ENCODE measurements at places on chromosomes 1 and 21.
A peak's percentile ranks its signal among the peaks of the same experiment; 100 is the strongest.

GRCh38 chr1:12339811-12340543 lies 110.1 kb downstream of the VPS13D start:
- DNase-seq, result no peak

DNA sequence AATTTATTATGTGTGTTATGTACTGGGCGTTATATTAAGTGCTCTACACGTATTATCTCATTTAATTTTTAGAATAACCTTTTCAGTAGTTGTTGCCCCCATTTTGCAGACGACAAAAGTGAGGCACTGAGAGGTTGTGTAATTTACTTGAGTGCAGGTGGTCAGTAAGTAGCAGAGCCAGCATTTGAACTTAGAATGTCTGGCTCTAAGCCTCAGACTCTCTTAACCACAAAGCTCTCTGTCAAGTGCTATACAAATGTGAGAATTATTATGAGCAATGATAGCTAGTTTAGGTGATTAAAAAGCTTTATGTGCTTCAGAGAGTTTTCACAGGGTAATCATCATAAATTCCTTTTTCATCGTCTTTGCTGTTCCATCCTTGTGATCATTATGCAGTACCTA lies 96.3 kb upstream of the UBE2U start:
- DNase-seq, result no peak

GRCh38 chr1:77888781-77889642 lies 588 bp downstream of the NEXN start:
- DNase-seq, result peak; percentile 4

DNA sequence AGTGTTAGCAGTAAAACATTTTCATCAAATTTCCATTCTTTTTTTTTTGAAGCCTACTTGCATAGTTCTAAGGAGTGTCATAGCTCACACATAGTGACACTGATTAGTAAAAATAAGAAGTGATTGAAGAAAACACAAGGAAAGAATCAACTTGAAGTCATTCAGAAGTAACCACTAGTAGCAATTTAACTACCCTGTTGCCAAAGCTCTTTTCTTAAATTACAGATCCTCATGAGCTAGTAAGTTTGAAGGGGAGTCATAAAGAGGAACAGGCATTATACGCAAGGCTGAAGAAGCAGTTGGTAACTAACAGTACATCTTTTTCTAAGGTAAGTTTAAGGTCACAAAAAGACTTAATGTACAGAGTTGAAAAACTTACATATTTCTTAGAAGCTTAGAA lies 332.2 kb downstream of the CHRM3 start:
- no peak for DNase-seq

GRCh38 chr1:65002156-65002507 lies 35.8 kb upstream of the JAK1 start:
- no peak for DNase-seq

- DNase-seq, result no peak
Observed at GRCh38 chr1:65166572-65167305, 18.7 kb downstream of the AK4 start.

DNA sequence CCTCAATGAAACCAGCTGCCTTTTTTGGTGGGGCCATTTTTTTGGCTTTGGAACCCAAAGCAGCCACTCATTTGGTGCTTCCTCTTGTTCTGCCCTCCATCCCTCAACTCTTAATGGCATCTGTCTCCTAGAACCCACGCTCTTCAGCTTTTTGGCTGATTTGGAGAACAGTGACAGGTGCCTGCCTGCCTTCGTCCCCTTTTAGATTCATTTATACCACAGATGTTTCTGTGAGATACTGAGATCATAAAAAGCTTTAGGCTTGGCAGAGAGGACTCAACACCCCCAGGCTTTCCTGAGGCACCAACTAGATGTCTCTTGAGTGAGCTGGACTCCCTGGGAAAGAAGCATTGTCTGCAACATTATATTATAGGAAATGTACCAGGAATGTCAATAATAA lies 20.4 kb upstream of the YTHDF2 start:
- DNase-seq, result no peak

- no peak for DNase-seq
Observed at GRCh38 chr21:31930001-31930400, 57.2 kb downstream of the HUNK start.

DNA sequence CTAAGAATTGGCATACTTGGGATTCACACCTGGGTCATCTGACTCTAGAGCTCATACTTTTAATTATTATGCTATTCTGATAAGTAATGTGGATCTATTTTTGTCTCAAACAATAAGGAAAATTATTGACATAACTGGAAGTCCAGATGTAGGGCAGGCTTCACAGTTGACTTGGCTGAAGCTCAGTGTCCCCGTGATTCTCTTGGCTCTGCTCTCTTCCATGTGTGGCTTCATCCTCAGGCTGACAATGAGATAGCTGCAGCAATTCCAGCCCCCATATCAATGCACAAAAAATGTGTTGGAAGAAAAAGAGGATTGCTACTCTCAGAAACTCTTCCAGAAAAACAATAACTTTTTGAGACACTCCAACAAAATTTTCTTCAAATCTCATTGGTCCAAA lies 23.8 kb downstream of the HSD11B1 start:
- no peak for DNase-seq

GRCh38 chr21:42627527-42628289 lies 25.7 kb upstream of the PDE9A start:
- no peak for DNase-seq

DNA sequence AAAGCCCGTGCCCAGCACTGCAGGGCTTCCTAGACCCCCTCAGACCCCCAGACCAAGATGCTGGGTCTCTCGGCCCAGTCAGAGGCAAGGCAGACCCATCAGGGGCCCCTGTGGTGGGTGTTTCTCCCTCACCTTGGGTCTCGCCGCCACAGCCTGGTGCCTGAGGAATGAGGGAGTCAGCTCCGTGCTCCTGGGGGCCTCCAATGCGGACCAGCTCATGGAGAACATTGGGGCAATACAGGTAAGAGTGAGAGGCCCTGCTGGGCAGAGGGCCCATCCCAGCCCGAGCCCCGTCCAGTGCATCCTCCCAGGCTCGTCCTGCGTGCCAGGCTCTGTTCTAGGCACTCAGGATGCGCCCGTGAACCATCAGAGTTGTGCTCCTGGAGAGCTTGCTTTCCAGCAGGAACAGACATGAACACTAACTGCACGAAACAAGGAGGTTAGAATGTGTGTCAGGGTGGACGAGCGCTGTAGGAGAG lies 51.5 kb downstream of the KCNAB2 start:
- DNase-seq, result no peak

DNA sequence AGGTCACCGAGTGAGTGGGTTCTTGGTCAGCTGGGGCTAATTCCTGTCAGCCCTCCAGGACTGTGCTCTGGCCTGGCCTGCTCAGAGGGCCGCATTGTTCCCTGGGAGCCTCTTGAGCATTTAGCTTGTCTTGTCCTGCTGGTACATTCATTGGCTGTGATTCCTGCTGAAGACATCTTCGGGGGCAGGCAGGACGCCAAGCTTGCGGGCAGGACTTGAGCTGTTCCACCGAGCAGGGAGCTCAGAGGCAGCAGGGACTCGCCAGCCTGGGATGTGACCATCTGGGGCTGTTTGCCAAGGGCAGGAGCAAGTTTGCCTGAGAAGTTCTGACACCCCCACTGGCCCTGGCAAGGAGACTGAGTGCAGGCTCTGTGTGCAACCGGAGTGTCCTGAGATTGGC lies 7.0 kb upstream of the SLC26A9 start:
- DNase-seq, result no peak

DNA sequence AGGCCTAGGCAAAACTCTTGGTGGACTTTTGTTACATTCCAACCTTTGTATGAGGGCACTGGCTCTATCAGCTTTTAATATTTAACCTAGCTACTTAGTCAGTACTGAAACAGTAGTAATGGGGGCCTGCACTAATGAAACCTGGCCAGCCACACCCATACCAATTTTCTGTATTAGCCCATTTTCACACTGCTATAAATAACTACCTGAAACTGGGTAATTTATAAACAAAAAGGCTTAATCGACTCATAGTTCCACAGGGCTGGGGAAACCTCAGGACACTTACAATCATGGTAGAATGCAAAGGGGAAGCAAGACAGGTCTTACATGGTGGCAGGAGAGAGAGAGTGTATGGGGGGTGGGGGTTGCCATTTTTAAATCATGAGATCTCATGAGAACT lies 245.7 kb upstream of the RGS18 start:
- no peak for DNase-seq

GRCh38 chr1:212819726-212820125 lies 27.7 kb downstream of the SPATA45 start:
- no peak for DNase-seq

GRCh38 chr1:177871613-177872307 lies 98.1 kb downstream of the SEC16B start:
- DNase-seq, result no peak

GRCh38 chr1:183989078-183989577 lies 48.4 kb downstream of the COLGALT2 start:
- peak; percentile 9 for DNase-seq

- no peak for DNase-seq
Observed at GRCh38 chr21:42599962-42600361, 53.5 kb upstream of the PDE9A start.

DNA sequence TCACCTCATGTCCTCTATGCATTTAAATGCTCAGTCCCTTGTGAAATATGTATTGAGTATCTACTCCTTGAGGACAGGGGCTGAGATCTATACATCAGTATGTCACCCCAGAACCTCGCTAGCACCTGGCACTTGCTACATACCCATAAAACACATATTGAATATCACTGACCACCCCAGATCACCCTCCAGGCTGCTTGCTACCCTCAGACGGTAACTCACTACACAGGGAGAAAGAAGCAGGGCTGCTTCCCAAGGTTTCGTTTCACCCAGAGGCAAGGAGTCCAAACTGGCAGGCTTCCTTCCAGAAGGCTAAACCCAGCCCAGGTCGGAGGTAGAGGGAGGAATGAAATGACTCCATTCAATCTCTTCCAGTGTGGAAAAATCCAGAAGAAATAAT lies 8.5 kb downstream of the INKA2 start:
- no peak for DNase-seq

- DNase-seq, result no peak
Observed at GRCh38 chr1:19737104-19737825, 62.5 kb downstream of the TMCO4 start.

DNA sequence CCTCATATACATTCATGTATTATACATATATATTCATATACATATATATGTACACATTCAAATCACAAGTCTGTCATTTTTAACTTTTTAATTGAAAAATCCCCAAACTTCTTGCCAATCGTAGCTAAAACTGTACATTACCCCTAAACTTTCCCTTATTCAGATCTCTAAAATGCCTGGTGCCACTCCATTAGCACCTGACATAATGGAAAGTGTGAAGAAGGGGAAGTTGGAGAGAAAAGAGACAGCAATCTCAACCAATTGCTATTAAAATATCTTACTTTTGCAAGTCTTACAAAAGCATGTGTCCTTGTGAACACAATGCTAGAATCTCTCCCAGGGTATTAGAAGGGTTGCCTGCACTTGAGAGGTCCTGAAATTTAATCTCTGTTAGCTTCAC lies 22.7 kb upstream of the PRKACB start:
- no peak for DNase-seq

DNA sequence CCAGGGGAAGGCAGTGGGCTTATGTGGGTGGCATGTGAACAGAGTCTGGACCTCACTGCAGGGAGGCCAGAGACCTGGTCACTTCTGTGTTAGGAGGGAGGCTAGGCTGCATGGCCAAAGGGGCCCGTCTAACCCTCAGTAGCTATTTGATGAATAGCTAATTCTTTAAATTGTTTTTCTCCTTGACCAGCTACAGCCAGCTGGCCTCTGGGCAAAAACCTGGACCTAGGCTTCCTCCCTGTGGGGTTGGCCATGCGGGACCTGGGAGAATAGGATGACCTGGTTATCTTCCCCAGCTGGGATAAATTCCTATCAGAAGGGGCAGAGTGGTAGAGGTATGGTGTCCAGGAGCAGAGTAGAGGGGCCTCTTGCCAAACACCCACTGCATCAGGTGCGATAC lies 79.4 kb downstream of the TNR start:
- DNase-seq, result no peak

DNA sequence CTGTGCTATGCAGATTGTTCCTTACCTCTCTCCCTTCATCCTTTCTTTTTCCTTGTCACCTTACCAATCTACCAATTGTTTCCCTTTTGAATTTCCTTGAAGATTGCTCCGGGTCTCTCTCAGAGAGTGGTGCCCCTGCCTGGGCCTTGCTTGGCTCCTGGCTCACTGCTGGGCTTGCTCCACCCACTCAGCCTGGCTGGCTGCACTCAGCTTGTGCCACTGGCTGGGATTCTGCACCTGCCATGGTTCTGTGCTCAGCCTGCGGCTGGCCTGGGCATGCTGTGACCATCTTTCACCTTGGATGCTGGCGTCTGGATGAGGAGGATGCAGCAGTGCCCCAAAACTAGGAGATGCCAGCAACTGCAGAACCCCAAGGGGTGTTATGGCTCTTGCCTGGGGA lies 463.9 kb upstream of the CXADR start:
- no peak for DNase-seq

DNA sequence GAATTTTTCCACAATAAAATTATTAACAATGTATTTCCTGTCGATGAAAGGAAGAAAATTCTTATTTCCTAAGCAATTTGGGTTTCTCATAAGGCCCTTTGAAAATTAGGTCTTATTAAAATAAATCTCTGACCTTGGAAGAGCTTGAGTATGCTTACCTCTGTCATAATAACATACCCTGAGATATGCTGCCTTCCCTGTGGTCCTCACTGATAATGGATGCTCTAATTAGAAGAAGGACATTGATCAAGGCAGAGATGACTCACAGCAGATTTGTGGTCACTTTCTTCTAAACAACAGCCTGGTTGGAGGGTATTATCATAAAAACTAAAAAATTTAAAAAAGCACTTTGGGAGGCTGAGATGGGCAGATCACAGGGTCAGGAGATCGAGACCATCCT lies 217.8 kb downstream of the GRIK1 start:
- DNase-seq, result no peak

GRCh38 chr21:42238185-42238934 lies 19.4 kb downstream of the ABCG1 start:
- DNase-seq, result no peak

DNA sequence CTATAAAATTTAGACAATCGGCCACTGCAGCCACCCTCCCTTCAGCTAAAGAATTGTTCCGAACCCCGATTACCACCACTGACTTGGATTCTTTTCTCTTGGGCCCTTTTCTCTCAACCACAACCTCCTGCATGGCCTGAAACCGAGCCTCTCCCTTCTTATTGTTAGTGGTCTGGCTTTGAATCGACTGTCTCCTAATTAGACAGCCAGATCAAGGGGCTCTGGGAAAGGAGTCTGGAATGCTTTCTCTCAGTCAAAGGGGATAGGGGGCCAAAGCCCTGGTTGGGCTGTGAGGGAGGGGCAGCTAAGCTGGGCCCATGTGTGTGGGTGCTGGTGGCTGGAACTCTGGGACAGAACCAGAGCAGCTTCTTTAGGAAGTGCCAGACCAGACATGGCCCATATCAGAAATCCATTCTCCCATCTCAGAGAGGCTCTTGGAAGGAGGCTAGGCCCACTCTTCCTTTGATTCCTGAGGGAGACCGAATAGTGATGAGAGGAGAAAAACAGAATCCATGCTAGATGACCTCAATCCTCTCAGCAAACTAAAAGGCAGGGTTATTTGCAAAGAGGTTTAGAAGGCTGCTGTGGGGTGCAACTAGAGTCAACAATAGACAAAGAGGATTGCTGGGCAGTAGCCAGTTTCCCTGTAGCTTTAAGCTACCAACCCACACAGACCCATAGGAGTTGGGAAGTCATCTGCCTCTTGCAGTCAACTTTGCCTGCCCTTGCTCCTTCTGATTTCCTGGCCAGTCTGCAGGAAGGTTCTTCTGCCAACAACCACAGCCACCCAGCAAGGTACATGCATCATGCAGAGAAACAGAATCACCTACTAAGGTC lies 117.6 kb downstream of the AK5 start:
- no peak for DNase-seq

GRCh38 chr1:108557296-108557695 lies 2.6 kb upstream of the EEIG2 start:
- DNase-seq, result no peak

GRCh38 chr1:192550922-192551534 lies 24.5 kb upstream of the RGS1 start:
- no peak for DNase-seq
